COR-L47 (cell line): ENCODE measurements at places on chromosomes 1 and 21.

DNA sequence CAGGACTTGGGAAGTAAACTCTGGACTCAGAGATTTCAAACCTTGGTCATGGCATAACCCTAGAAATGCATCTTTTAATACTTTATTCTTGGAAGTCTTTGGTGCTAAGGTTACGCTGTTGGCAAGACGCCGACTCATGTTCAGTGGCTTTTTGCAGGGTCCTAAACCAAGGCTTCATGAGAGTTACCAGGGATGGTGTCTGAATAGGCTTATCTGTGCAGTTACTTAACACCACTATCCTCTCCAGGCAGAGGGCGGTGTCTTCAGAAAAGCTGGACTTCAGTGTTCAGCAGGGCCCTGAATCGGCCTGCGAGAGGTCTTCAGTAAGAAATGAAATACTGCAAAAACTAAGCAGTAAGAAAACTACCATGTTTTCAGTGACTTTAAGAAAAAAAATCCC is 58.3 kb downstream of the SIM2 start:
- DNase-seq: no peak

DNA sequence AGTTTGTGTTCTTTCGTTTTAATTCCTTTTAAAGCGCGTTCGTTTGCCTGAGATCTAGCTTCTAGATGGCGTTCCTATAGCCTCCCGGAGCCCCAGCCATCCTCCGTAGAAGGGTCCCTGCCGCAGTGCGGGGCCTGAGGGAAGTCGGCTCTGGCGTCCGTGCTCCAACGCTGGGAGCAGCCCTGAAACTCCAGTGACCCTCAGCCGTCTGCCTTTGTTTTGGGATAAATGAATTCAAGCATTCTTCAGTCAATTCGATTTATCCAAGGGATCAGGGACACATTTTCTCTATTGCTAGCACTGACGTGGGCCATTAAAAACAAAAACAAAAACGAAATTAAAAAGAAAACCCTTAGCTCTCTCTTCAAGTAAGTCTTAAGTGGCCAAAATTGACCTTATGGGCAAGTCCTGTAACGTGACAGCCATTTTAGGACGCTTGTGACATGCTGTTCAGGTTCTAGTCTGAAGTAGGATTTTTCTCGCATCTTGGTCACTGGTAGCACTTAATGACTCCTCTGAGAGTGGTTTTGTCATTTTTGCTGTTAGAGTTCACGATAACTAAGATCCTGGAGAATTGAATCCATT is 742 bp upstream of the HSPA13 start:
- no peak for DNase-seq

GRCh38 chr1:8171751-8172464 is 145.8 kb upstream of the ERRFI1 start:
- DNase-seq: no peak

- DNase-seq: no peak
These were observed 136.7 kb upstream of the ETV3 start for GRCh38 chr1:157274698-157275534.

DNA sequence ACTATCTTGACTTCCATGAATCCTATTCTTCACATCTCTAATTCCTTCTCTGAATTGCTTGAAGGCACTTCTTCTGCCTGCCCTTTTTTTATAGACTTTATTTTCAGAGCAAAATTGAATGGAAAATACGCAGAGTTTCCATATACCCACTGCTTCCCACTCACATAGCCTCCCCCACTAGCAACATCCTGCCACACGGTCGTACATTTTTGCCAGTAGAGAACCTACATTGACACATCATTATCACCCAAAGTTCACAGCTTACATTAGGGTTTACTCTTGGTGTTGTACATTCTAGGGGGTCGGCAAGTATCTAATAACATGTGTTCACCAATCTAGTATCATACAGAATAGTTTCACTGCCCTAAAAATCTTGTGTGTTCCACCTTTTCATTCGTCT is 12.3 kb downstream of the EEIG2 start:
- DNase-seq: no peak

DNA sequence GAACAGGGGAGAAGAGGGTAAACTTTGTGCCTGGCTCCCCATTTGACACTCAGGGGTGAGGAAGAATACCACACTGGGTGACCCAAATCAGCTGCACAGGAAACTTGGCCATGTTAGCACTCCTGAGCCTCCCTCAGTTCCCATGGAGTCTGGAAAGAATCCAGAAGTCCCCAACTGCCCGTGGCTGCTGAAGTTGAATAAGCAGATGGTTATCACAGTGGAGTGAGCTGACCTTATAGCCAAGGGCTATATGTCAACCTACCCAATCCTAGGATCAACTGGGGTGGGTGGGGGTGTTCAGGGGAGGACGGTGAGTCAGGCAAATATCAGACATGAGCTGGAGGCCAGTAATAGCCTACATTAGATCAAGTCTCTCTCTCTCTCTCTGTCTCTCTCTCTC is 20.4 kb downstream of the KCNH1 start:
- no peak for DNase-seq

- no peak for DNase-seq
These were observed 3.1 kb downstream of the KRTAP10-8 start for GRCh38 chr21:44614961-44615391.

- DNase-seq: no peak
These were observed 2.5 kb upstream of the PNRC2 start for GRCh38 chr1:23957096-23957495.

- no peak for DNase-seq
These were observed 29.9 kb downstream of the DHRS3 start for GRCh38 chr1:12587981-12588640.

DNA sequence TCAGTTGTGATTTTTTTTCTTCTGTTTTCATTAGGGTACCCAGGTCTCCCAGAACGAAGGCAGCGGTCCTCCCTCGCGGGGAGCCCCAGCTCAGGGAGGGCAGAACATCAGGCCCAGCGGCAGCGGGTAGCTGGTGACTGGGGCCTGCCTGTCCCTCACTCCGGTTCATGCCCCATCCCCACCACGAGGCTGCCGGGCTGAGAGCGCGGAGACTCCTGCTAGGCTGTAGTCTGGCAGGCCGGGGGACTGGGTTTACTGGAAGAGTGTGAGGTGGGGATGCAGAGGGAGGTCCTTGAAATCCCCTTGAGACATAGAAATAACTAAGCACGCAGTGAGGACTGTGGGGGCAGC is 10.5 kb downstream of the BRINP2 start:
- DNase-seq: no peak

- DNase-seq: peak; percentile 14
These were observed 37.3 kb downstream of the CHAF1B start for GRCh38 chr21:36422279-36423098.

DNA sequence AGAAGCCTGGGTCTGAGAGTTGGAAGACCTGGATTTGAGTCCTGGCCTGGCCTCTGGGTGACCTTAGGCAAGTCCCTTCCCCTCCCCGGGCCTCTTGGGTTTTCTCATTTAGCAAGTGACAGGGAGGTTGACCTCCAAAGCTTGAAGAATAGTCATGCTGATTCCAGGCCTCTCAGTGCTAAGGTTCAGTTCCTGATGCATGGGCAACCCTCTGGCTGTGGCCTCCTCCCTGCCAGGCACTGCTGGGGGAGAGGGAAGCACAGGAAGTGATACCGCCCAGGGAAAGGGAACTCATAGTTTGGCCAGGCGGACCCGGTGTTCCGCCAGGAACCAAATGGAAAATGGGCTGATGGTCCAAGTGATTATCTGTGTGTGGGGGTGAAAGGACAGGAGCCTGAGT is 23.6 kb upstream of the WASF2 start:
- DNase-seq: no peak

- DNase-seq: no peak
These were observed 124.4 kb upstream of the GORAB start for GRCh38 chr1:170407581-170407980.

GRCh38 chr1:113545210-113545609 is 154.9 kb downstream of the MAGI3 start:
- DNase-seq: no peak

GRCh38 chr1:228176461-228177182 is 11.0 kb downstream of the IBA57 start:
- DNase-seq: no peak

DNA sequence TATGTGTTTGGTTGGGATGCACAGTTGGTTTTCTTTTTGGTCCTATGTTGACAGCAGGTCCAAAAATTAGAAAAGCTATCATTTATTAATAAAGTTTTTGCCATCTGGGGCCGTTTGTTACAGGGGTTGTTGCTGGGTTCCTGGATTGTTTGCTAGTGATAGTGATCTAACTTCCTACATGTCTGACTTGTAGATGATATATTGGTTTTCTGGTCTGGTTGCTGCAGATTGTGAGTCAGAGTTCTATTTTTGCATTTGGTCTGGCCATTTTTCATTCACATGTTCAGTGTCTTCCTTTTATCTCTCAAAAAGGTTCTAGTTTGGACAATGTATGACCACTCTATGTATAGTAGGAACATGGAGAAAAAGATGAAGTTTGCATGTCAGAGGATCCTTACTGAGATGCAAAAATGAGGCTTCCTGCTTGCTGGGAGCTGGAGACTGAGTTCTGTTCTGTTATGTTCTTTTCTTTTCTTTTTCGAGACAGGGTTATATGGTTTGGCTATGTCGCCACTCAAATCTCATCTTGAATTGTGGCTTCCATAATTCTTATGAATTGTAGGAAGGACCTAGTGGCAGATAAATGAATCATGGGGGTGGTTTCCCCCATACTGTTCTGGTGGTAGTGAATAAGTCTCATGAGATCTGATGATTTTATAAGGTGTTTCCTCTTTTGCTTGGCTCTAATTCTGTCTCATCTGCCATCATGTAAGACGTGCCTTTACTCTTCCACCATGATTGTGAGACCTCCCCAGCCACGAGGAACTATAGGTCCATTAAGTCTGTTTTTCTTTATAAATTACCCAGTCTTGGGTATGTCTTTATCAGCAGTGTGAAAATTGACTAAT is 4.2 kb upstream of the NVL start:
- DNase-seq: no peak

DNA sequence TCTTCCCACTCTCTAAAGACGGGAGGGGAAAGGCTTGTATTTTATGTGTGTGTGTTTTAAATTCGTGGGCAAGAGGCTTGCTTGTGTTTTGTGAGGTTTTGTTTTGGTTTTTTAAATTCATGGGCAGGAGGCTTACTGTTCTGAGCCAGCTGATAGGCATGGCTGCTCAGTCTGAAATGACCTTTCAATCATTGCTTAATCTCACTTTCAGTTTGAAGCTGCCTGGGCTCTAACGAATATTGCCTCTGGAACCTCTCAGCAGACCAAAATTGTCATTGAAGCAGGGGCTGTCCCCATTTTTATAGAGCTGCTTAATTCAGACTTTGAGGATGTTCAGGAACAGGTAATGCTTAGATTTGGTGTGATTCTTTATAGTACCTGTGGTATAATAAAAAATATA is 20.3 kb upstream of the TXLNA start:
- no peak for DNase-seq

- no peak for DNase-seq
These were observed 42.7 kb upstream of the RGS2 start for GRCh38 chr1:192766009-192766625.

GRCh38 chr21:29416268-29416667 is 117.5 kb downstream of the BACH1 start:
- DNase-seq: no peak

DNA sequence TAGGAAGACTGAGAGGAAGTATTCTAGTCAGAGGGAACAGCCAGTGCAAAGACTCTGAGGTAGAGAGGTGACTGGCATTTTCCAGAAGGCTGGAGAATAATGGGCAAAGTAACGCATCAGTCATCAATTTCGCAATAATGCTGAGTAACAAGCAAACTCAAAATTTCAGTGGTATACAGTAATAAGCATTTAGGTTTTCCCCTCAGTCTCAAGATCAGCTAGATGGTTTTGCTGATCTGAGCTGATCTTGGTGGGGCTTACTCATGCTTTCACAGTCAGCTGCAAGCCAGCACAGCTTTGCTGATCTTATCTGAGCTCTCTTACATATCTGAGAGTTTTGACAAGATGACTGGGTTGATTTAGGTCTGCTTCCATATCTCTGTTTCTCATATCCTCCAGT is 108.7 kb downstream of the TSEN15 start:
- DNase-seq: no peak

DNA sequence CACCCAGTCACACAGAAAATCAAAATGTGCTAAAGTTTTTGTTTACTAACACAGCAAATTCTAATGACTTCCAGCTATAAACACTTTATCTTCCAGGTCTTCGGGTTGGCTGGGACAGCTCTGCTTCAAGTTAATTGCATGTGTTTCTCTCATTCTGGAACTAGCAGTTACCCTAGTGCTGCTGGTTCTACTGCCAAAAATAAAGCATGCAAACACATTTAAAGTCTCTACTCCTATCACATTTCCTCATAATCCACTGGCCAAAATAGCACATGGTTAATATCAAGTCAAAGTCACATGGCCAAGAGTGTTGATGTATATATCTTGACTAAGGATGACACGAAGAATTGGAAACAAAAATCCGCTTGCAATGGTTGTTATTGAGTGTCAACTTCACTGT is 973.1 kb upstream of the ADGRL2 start:
- DNase-seq: no peak

DNA sequence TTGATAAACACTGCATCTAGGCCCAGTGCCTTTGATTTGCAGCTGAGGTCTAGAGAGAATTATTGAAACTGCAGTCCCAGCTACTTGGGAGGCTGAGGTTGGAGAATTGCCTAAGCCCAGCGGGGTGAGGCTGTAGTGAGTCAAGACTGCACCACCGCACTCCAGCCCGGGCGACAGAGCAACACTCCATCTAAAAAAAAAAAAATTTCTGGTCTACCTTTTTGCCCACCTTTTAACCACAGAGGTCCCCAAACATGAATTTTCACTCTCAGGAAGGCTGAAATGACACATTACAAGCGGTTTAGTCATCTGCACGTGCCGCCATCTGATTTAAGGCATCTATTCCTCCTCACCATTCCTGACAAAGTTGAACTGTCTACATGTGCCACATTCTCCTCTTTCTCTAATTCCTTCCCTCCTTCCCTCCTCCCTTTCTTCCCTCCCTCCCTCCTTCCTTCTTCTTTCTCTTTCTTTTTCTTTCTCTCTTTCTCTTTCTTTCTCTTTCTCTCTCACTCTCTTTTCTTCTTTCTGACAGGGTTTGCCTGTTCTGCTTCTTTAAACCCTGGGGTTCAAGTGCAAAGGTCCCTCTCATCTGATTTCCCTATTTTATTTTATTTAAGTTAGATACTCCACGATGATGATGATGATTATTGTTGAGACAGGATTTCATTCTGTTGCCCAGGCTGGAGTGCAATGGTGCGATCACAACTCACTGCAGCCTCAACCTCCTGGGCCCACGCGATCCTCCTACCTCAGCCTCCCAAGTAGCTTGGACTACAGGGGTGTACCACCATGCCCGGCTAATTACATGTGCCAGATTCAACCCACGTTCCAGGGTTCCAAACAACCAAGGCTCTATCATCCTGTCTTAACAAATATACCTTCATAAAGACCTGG is 3.0 kb upstream of the SOD1 start:
- DNase-seq: no peak

GRCh38 chr21:41781050-41781410 is 14.2 kb upstream of the RIPK4 start:
- DNase-seq: no peak

DNA sequence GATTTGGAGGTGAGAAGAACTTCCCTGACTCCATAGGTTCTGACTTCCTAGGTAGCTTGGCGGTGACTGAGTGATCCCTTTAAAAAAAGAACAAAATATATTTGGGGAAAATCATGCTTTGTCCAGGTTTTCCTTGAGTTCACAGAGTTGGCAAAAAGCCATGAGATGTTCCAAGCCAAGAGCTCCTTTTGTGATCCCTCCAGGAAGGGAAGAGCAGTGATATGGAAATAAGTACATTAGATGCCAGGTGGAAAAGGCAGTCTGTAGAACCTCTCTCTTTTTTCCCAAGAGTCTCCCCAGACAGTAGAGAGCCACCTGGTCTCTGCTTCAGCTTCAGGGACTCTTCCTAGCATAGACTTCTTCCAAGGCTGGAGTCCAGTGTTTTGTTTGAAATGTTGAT is 10.2 kb downstream of the TLCD4 start:
- DNase-seq: no peak
